ENCODE measurements at places on chromosomes 5 and 9.

DNA sequence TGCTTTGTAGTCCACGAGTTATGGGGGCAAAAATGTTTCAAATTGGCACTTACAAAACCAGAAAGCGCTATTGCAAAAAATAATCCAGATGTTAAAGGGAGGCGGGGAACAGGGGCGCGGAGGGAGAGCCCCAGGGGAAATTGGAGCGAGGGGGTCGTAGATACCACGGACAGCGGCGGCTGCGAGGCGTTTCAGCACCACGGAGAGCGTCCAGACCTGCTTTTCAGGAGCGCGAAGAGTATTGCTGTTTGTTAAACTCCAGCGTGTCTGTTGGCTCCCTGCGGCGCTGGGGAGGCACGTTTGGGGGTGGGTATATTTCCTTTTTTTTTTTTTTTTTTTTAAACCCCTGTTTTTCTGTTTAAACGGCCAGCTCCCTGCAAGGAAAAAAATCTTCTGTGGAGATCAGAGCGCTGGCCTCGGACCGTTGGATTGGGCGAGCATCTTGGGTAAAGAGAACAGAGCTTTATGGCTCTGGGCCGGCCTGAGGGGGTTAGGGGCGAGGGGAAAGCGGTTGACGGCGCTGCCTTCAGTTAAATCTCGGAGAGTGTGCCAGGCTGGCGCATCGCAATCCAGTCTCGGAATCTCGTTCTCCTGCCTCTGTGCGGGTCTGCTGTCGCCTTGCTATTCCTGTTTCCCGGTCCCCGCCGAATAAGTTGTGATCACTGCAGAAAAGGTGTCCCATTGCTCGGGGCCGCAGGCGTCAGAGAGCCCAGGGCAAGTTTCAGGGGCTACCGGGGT, at the start of gene GLRA1:
GLRA1 (minus strand) TSS at position 288 of the 738 bp plus-strand sequence. CDS start 302 bp downstream, outside the sequence.
- peak; percentile 48 for DNase-seq

DNA sequence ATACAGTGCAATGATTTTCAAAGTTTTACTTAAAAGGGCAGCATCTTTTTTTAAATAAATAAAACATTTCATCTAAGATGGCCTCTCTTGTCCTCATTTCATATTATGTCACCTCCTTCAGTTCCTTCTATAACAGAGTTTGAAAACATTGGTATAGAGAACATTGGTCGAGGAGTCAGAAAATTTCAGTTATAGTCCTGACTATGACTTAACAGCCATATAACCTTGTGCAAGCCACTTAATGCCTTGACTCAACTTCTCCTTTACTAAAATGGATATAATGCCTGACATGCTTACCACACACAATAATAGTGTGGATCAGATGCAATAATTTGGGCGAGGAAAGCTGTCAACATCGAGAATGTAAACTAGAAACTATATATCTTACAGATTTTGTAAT, 22.6 kb downstream of the SSBP2 start:
- no peak for DNase-seq

DNA sequence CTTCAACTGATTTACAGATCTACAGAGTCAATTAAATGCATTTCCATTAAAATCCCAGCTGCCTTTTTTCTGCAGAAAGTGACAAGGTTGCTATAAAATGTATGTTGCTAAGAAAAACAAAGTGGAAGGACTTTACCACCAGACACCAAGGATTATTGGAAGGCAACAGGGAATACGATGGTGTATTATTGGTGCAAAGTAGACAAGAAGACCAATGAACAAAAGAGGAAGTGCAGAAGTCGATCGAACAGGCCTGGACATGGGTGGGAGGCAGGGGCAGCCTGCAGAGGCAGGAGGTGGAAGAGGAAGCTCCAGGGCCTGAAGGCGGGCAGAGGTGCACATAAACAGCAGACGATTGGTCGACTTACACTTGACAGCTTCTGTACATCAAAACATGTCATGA, 10.6 kb upstream of the SLC6A19 start:
- DNase-seq, result no peak

DNA sequence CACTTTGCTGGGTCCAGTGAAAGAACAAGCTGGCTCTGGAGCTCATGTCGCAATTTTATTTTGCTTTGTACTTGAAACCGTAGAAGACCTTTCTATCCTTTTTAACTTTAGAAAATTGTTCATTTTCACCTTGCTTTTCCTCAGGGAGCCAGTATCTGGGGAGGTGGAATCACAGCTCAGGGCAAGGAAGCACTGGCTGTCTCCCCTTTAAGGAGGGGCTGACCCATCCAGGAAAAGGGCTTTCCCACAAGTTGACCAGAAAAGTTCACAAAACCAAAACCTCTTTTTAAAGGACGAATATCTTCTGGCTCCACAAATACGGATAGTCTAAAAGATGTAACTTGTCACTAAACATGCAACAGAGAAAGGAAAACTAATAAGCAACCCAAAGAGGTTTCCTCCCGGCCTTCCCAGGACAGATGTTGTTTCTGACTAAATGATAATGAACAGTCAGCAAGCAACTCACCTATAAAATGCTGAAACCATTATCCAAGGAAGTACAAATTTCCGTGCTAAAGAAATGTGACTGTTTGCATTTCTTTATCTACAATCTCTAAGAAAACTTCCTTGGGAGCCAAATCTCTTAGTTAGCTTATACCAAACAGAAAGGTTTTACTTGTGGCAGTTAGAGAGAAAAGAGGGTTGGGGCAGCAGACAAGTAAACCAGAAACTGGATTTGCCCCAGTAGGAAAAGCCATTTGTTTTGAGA, 278.2 kb downstream of the PLK2 start:
- DNase-seq, result no peak

- DNase-seq, result no peak
Measured at GRCh38 chr9:134413890-134414623, 87.8 kb downstream of the RXRA start.

DNA sequence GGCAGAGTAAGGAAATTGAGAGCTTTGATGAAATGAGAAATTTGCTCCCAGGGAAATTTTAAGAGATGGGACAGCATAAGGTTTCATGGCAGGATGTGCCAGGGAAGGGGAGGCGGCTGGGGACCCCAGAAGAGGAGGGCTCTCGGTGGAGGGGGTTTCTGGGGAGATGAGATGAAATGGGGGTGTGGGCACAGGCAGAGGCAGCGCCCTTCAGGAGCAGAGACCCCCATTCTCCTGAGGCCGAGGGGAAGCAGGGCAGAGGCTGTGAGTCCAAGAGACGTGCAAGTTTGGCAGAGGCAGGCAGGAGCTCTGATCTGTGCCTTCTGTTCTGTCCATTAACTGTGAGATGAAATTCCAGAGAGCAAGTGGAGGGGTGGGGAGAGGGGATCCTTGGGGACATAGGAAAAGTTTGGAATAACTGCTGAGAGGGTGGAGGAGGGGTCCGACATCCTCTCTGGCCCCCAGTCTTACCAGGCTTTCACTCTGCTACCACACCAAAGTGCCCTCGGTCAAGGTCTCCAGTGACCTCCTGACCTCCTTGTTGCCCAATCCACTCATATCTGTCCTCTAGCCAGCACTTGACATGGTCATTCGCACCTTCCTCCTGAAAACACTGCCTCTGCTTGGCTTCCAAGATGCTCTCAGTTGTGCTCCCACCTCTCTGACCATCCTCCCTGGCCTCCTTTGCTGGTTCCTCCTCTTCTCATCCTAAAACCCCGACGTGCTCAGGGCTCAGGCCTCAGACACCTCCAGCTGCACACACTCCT, 108.1 kb upstream of the MVB12B start:
- DNase-seq, result no peak

DNA sequence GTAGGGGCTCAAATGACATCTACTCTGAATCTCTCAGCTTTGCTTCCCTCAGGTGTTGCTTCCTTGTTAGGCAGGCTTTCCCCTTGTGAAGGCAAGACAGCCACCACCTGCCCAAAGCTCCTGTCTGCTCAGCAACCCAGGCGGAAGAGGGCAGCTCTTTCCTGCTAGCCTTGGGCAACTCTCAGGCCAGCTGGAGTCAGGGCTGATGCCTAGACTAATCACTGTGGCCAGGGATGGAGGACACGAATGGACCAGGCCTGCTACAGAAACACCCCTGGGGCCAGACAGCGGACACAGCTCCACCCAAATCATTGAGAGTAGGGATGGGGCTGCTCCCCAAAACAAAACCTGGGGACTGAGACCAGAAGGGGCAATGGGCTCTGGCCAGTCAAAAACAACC, 138.0 kb downstream of the MTX3 start:
- DNase-seq, result no peak

Measured in activated CD4-positive, alpha-beta T cell treated with anti-CD3 and anti-CD28 coated beads, Interleukin-2, amount 50 U/mL, for 4 hours (primary cell).